LHCN-M2 (cell line): ENCODE measurements at places on chromosomes 16 and 17. TPM values are rescaled to one million over a fixed set of nuclear protein-coding genes. Genes with fewer than 3 reads are reported as not detected.

SEPTIN1 gene
- total RNA-seq = 0.17 TPM in 1 of 2 replicates, not detected in the other

REXO5 gene
- 29.4 and 33.5 TPM in 2 replicates for total RNA-seq

APOH gene
- total RNA-seq = not detected in 2 replicates

UNKL gene
- 14.6 and 23.7 TPM in 2 replicates for total RNA-seq

CHD9NB gene
- 1.7 and 1.8 TPM in 2 replicates for total RNA-seq

IRX3 gene
- 82.7 and 84.1 TPM in 2 replicates for total RNA-seq

- DNase-seq = no peak
Observed at GRCh38 chr17:78620099-78620498, 42.9 kb upstream of the DNAH17 start.

- no peak for DNase-seq
Observed at GRCh38 chr16:11685844-11686618, 17.8 kb downstream of the SNN start.

- DNase-seq = peak; percentile 63
Observed at GRCh38 chr16:3998793-3999478, 117.3 kb downstream of the ADCY9 start.

- DNase-seq = no peak
Observed at GRCh38 chr17:83076938-83077337, 2.5 kb upstream of the METRNL start.

GRCh38 chr16:66520406-66521170 is 29.3 kb downstream of the TK2 start:
- DNase-seq = no peak
